Activated T-helper 2 cell treated with anti-CD3 and anti-CD28 coated beads, Interferon-gamma antibody, Interleukin-2, Interleukin-4, amounts not matched to agents 10 μg/mL and 5 μg/mL and 100 μg/mL, durations not matched to agents 14 hours and 24 hours and 36 hours (primary cell): ENCODE measurements at places on chromosomes 7 and 10.
A peak's percentile ranks its signal among the peaks of the same experiment; 100 is the strongest.

GRCh38 chr7:155201325-155202087 lies 96.2 kb upstream of the INSIG1 start:
- H3K27me3 ChIP-seq: no peaks in the 10 kb centered on the region
- DNase-seq: no peak
- H3K4me1 ChIP-seq: peaks cover 43% of the 10 kb centered on the region
- peaks cover 20% of the 10 kb centered on the region for H3K36me3 ChIP-seq
- no peak overlapping the region for H3K4me3 ChIP-seq

GRCh38 chr7:114087653-114088469 lies 169.1 kb upstream of the PPP1R3A start:
- H3K4me3 ChIP-seq: no peak overlapping the region
- DNase-seq: no peak
- H3K36me3 ChIP-seq: no peaks in the 10 kb centered on the region
- H3K27me3 ChIP-seq: peaks cover 67% of the 10 kb centered on the region

GRCh38 chr7:30226614-30227268 lies 57.7 kb upstream of the ZNRF2 start:
- H3K36me3 ChIP-seq: no peaks in the 10 kb centered on the region
- no peak overlapping the region for H3K4me3 ChIP-seq
- H3K27me3 ChIP-seq: peaks cover 12% of the 10 kb centered on the region
- DNase-seq: no peak
- no peak overlapping the region for H3K27ac ChIP-seq

DNA sequence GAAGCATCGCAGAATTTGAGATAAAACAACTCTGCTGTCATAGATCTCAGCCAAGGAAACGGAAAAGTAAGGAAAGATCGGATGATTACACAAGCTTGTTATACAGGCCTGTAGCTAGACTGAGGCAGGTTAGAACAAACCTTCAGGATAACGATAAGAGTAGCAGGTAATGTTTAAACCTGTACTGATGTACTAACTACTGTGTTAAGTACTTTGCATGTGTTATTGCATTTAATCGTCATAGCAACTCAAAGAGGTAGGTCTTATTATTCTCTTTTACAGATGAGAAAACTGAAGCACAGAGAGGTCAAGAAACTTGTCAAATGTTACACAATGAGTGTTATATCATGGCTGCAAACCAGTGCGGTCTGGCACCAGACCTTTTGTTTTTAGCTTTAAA lies 352.5 kb downstream of the GPAM start:
- no peaks in the 10 kb centered on the region for H3K36me3 ChIP-seq
- H3K27me3 ChIP-seq: no peaks in the 10 kb centered on the region
- H3K27ac ChIP-seq: no peak overlapping the region

GRCh38 chr10:104146882-104147281 lies 24.9 kb downstream of the SFR1 start:
- H3K4me1 ChIP-seq: no peaks in the 10 kb centered on the region
- H3K27ac ChIP-seq: no peak overlapping the region
- no peaks in the 10 kb centered on the region for H3K36me3 ChIP-seq
- H3K27me3 ChIP-seq: peaks cover 50% of the 10 kb centered on the region
- no peak for DNase-seq
- no peak overlapping the region for H3K4me3 ChIP-seq

- no peak for DNase-seq
- H3K4me3 ChIP-seq: peak overlapping the region; percentile 81
- peak overlapping the region; percentile 96 for H3K27ac ChIP-seq
- H3K36me3 ChIP-seq: peaks cover 26% of the 10 kb centered on the region
Observed at GRCh38 chr7:74093671-74094223, 10.1 kb downstream of the LIMK1 start.

- peaks cover 5% of the 10 kb centered on the region for H3K4me1 ChIP-seq
- H3K36me3 ChIP-seq: peaks cover 7% of the 10 kb centered on the region
- H3K4me3 ChIP-seq: no peak overlapping the region
- no peaks in the 10 kb centered on the region for H3K27me3 ChIP-seq
- no peak overlapping the region for H3K27ac ChIP-seq
Observed at GRCh38 chr10:86836044-86836443, 79.6 kb downstream of the BMPR1A start.

DNA sequence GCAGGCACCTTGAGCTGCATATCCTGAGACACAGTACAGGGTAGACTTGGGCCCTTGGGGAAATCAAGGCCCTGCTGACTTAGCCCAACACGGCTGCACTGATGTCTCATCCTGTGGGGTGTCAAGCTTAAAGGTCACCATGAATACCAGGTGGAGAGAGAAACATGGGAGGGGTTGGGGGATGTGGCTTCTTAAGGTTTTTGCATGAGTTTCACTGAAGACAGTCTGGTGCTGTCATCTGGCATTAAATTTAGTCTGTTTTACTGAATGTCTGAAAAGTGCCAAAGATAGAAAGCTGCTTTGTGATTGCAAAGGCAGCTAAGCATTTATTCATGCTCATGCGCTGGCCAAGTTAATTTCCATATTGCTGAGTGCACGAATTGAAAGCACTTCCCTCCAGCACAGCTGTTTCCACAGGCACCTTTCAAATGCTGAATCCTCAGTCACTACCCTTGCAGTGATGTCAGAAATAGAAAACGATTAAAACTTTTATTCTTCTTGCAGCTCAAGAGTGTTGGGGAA lies 102.1 kb downstream of the OSBPL3 start:
- DNase-seq: peak; percentile 16
- H3K4me3 ChIP-seq: peak overlapping the region; percentile 49
- peaks cover 38% of the 10 kb centered on the region for H3K36me3 ChIP-seq
- H3K27ac ChIP-seq: peak overlapping the region; percentile 69
- no peaks in the 10 kb centered on the region for H3K27me3 ChIP-seq

GRCh38 chr10:102644066-102644645 lies at the start of gene TRIM8:
Gene TRIM8 (plus strand): TSS chr10:102644479. CDS start chr10:102644618, 139 bp downstream.
- peak within 1 kb of the TSS; percentile 96 for H3K4me3 ChIP-seq
- H3K27ac ChIP-seq: peak within 1 kb of the TSS; percentile 98
- H3K4me1 ChIP-seq: peaks cover 38% of the 10 kb centered on the region
- peak; percentile 64 for DNase-seq

DNA sequence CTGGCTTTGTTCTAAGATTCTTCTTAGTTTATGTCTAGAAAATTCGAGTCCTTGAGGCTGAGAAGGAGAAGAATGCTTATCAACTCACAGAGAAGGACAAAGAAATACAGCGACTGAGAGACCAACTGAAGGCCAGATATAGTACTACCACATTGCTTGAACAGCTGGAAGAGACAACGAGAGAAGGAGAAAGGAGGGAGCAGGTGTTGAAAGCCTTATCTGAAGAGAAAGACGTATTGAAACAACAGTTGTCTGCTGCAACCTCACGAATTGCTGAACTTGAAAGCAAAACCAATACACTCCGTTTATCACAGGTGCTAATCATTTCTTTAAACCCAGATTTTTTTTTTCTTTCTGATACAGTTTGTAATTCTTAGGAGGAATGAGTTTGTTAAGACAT lies 6.7 kb downstream of the CEP55 start:
- H3K4me3 ChIP-seq: peak overlapping the region; percentile 66
- no peaks in the 10 kb centered on the region for H3K27me3 ChIP-seq
- no peak for DNase-seq
- peak overlapping the region; percentile 87 for H3K27ac ChIP-seq
- H3K36me3 ChIP-seq: peaks cover 79% of the 10 kb centered on the region

DNA sequence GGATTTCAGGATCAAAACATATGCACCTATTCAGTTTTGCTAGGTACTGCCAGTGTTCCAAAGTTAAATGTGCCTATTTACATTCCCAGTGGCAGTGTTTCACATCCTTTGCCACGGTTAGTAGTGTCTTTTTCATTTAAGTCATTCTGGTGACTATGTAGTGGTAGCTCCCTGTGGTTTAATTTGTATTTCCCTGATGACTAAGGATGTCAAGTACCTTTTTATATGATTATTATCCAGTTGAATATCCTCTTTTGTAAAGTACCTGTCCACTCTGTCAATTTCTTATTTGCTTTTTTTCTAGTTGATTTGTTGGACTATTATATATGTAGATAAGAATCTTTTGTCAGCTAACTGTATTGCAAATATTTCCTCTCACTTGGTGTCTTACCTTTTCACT lies 45.1 kb downstream of the TMEM60 start:
- H3K27ac ChIP-seq: no peak overlapping the region
- H3K27me3 ChIP-seq: no peaks in the 10 kb centered on the region
- no peak for DNase-seq
- H3K4me3 ChIP-seq: no peak overlapping the region

DNA sequence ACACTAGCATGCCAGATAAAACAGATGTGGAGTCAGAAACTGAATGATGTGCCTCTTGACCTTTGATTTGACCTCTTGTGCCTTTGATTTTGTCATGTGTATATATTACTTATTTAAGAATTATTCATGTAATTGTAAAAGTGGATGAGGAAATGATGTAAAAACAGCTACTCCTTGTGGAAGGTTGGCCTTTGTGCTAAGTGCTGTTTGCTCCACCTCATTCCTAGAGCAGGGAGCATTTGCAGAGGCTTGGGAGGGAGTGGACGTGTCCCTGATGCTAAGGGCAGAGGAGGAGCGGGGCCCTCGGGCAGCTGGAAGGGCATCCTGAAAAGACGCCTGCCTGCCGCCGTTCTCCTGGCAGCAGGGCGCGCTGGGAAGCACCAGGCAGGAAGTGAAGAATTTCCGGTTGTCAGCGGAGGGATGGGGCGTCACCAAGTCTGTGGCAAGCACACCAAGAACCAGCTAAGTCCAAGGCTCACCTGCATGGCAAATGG lies 197.6 kb upstream of the ZNF32 start:
- peaks cover 10% of the 10 kb centered on the region for H3K4me1 ChIP-seq
- no peak for DNase-seq
- no peak overlapping the region for H3K4me3 ChIP-seq
- H3K36me3 ChIP-seq: no peaks in the 10 kb centered on the region
- no peak overlapping the region for H3K27ac ChIP-seq
- no peaks in the 10 kb centered on the region for H3K27me3 ChIP-seq

DNA sequence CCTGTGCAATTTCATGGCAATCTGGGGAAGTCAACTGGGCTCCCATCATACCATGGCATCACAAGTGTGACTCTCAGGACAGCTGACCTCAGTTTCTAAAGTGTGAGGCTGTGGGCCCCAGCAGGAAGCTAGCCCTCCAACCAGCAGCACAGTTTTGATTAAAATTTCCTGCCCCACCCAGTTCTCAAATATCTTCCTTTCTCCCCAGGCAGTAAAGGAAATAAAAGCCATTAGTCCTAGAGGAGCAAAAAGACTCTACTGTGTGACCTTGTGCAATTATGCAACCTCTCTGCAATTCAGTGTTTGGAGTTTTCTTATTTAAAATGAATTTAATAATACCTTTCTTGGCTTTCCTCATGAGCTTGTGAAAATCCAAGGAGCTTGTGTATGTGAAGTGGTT lies 143.1 kb upstream of the CDCA7L start:
- H3K36me3 ChIP-seq: no peaks in the 10 kb centered on the region
- H3K4me3 ChIP-seq: no peak overlapping the region

DNA sequence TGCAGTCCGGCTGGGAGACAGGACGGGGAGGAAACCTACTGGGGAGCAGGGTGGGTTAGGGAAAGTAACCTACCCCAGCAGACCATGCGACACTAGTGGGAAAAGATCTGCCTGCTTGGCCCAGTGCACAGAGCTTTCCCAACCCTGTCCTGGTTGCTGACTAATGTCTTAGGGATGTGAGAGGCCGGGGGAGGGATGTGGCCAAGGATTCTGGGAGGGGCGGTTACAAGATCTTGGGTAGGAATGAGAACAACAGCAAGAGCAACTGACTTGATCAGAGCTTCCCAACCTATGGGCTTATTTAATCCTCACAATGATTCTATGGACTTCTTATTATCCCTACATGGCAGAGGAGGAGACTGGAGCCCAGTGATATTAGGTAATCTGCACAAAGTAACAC lies 24.0 kb upstream of the EIF5AL1 start:
- H3K4me1 ChIP-seq: no peaks in the 10 kb centered on the region
- H3K27ac ChIP-seq: no peak overlapping the region
- H3K4me3 ChIP-seq: no peak overlapping the region
- H3K36me3 ChIP-seq: no peaks in the 10 kb centered on the region
- peaks cover 3% of the 10 kb centered on the region for H3K27me3 ChIP-seq

DNA sequence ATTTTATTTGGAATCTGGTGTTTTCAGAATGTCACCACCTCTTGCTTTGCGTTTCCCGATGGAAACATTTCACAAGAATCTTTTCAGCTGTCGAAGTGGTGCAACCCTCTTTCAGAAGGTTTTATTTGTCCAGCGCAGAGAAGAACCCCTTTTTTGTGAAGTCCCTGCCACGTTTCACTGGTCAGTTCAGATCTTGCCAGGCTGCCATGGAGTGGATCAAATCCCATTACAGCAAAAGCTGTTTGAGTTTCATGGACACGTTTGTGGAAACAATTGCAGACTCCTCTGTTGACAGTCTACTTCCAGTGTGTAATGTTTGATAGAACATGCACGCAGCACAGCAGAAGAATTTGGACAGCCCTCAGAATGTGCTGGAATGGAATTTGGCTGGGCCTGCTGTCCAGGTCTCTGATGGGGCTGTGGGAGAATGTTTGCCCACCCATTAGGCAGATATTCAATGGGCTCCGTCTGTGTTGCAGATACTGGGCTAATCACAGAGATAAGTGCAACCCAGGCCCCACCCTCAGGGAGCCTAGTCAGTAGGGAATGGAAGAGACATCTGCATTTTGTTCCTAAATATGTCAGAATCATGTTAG lies 143.2 kb downstream of the GRK5 start:
- peaks cover 2% of the 10 kb centered on the region for H3K4me1 ChIP-seq
- H3K27me3 ChIP-seq: no peaks in the 10 kb centered on the region
- peaks cover 54% of the 10 kb centered on the region for H3K36me3 ChIP-seq
- no peak overlapping the region for H3K27ac ChIP-seq
- no peak for DNase-seq
